ENCODE measurements at places on chromosomes 7 and 10.

DNA sequence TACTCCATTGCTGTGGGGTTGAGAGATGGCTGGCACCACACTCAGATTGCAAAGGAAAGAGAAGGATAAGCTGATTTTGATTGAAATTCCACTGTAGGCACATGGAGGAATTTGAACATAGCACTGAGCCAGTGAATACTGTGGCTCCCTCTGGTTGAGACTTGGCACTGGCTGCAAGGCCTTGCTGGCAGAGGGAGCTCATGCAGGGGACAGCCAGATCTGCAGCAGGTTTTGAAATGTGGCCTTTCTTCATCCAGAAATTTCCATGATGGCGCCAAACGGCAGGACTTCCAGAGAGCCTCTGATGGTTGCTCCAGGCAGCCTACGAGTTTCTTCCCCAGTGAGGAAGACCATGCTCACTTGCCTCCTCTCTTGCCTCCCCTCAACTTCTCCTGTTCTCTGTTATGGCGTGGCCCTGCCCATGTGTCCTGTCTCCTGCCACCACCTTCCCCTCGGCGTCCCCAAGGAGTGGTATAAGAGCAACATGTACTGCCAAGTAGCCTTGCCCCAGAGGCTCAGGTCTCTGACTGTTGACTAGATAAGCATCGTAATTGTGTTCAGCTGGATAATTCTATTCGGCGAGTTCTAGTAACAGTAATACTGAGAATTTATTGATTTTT, 265.6 kb downstream of the CCDC3 start:
- no peak for DNase-seq

DNA sequence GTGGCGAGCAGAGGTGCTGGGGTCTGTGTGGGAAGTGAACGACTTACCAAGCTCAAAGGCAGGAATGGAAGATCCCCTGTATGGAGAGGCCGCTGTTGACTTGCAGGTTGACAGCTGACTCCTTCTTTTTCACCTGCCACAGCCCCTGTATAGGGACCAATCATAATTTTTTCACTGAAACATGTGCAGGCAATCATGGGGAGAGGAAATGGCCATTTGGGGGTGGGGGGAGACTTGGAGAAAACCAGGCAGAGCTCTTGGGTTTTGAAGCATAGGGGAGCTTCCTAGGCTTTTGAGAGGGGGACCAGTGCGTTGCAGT, 101.4 kb downstream of the WDR37 start:
- DNase-seq, result no peak

- DNase-seq, result no peak
Observed at GRCh38 chr10:45044290-45044689, 43.6 kb downstream of the ZNF22 start.

DNA sequence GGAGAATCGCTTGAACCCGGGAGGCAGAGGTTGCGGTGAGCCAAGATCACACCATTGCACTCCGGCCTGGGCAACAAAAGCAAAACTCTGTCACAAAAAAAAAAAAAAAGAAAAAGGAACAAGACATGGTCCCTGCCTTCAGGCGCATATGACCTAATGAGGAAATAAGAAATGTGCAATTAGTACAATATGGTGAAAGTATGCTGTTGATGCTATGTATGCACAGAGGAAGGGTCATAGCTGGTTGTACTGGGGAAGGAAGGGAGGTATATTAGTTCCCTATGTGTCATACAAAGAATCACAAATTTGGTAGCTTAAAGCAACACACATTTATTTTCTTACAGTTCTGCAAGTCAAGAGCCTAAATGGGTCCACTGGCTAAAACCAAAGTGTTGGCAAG, 97.8 kb upstream of the MPP7 start:
- DNase-seq, result no peak

- no peak for DNase-seq
Observed at GRCh38 chr10:130470286-130470685, 334.1 kb downstream of the GLRX3 start.

DNA sequence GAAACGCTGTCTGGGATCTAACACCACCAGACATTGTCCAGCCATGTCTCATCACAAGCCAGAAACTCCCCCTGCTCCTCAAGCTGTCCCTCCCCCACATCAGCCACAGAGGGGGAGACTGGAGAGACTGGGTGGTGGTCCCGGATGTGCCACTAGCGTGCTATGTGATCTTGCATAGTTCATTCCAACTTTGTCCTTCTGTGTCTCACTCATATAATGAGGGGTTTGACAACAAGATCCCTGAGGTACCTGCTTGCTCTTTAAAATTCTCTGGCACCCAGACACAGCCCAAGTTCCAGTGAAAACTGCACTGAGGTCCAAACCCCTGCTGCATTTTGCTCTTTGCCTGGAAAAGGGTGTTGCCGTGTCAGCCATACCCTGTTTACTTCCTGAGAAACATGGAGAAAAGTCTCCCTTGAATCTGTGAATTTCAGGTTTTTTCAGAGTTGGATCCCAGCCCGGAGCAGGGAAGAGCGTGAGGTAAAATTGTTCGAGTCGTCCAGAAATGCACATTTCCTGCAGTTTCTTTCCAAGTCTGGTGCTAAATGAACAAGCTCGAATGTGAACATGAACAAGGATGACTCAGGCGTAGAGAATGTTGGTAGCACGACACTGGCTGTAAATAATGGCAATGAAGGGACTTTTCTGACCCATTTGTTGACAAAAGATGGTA, 156.6 kb downstream of the CCDC3 start:
- DNase-seq, result peak; percentile 26

- DNase-seq, result no peak
Observed at GRCh38 chr7:105972276-105972675, 9.2 kb downstream of the CDHR3 start.

GRCh38 chr7:29306319-29306991, 111.9 kb downstream of the CHN2 start:
- DNase-seq, result no peak

GRCh38 chr10:60480865-60481563, 91.3 kb upstream of the ANK3 start:
- DNase-seq, result no peak

DNA sequence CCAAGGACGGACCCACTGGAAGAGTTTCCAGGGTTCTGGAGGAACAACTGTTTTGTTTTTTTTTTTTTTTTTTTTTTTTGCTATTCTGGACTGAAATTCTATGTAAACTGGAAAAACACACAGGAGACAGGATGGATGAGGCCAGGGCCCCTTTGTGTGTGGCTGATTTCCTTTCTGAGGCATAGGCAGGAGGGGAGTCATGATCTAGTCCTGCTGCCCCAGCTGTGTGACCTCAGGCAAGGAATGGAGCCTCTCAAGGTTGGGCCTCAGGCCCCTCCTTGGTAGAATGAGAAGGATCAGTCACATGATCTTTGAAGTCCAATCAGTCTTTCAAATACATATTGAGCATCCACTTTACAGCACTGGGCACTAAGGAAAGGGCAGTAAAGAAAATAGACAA, 87.6 kb downstream of the SH3PXD2A start:
- no peak for DNase-seq

DNA sequence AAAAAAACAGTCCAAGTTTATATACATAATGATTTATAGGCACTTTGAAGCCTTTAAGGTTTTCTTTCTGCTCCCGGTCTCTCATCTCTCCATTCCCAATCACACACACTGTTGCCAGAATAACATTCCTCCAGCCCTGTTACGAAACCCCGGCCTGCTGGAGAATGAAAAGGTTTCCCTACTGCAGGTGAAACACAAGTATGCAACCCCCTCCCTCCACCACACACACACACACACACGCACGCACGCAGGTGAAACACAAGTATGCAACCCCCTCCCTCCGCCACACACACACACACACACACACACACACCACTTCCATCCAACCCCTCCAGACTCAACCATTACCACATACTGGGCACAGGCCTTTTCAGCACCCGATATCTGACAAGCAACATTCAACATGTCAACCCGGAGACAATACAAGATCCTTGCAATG, 87.5 kb downstream of the PARD3 start:
- DNase-seq, result peak; percentile 53

GRCh38 chr7:12779947-12780346, 92.5 kb downstream of the ARL4A start:
- no peak for DNase-seq

GRCh38 chr7:155698633-155699032, 54.2 kb downstream of the RBM33 start:
- no peak for DNase-seq

DNA sequence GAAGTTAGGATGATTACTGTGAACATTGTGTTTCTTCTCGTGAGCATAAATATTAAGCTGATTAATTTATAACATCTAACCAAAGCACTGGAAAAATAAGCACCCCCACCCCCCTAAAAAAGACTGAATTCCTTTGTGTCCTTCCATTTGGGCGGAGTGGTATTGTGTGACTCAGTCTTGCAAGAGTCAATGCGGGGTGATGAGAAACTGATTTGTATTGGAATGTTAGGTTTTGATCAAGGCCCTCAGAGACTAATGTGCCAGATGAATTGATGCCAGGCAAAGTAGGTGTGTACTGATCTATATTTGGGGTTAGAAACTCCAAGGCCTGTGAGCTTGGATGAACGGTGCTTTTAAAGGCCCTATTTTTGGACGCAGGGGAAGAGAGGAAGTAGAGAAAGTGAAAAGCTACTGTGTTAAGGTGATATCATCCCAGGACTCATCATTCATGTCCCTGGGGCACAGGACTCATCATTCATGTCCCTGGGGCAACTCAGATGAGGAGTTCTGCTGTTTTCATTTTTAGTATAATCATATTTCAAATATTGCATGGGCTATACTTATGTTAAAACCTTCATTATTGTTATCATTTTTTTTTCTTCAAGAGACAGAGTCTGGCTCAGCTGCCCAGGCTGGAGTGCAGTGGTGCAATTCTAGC, 61.3 kb upstream of the PTN start:
- DNase-seq, result no peak

GRCh38 chr10:2949221-2949947, 118.0 kb upstream of the PFKP start:
- DNase-seq, result no peak

GRCh38 chr7:110888641-110889040, 202.3 kb upstream of the LRRN3 start:
- no peak for DNase-seq

- DNase-seq, result no peak
Observed at GRCh38 chr7:38630720-38631673, at the start of gene AMPH. TSS of gene AMPH (minus strand) at chr7:38631373. CDS start at chr7:38631351, 22 bp downstream.

GRCh38 chr10:6347391-6347951, 144.7 kb downstream of the PFKFB3 start:
- no peak for DNase-seq

GRCh38 chr10:94137747-94138146, 144.0 kb downstream of the PLCE1 start:
- DNase-seq, result no peak

DNA sequence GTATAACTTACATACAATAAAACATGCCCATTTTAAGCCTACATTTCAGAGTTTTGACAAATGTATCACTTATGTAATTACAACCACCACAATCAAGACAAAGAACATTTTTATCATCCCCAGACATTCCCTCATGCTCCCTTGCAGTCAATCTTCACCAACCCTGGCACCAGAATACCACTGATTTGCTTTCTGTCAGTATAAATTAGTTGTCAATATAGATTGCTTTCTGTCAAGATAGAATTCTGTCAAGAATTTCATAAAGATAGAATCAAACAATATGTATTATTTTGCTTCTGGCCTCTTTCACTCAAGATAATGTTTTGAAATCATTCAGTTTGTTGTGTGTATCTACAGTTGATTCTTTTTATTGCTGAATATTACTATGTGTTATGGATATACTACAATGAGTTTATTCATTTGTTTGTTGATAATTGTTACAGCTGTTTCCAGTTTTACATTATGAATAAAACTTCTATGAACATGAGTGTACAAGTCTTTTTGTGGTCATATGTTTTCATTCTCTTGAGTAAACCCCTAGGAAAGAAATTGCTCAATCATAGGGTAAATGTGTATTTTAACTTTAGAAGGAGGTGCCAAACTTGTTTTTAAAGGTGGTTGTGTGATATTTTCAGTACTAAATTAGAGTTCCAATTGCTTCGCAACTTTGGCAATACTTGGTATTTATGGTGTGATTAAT, 56.9 kb downstream of the IFIT5 start:
- DNase-seq, result no peak

GRCh38 chr10:99292159-99292558, 37.0 kb upstream of the CNNM1 start:
- DNase-seq, result no peak

All from breast epithelium (tissue), 4 donors.